Cortex of kidney (tissue), 1 donor: ENCODE measurements at places on chromosomes 12 and 14.

DNA sequence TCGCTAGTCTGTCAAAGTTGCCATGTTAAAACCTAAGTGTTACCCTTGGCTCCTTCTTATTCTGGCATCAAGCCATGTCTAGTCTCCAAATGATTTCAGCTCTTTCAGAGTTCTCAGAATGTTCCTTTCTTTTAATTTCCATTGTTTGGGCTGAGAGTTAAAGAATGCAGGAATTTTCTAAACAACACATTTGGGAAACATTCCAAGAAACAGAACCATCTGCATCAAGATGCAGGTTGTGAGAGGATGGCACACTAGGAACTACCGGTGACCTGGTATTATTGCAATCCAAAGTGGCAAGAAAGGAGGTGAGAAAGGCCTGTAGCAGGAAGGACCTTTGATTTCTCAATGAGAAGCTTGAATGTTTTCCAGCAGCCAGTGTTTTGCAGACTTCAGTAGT is 30.1 kb downstream of the SLC35F4 start:
- DNase-seq = no peak

- no peak for DNase-seq
These were observed 251.6 kb downstream of the NUAK1 start for GRCh38 chr12:105887131-105887530.

DNA sequence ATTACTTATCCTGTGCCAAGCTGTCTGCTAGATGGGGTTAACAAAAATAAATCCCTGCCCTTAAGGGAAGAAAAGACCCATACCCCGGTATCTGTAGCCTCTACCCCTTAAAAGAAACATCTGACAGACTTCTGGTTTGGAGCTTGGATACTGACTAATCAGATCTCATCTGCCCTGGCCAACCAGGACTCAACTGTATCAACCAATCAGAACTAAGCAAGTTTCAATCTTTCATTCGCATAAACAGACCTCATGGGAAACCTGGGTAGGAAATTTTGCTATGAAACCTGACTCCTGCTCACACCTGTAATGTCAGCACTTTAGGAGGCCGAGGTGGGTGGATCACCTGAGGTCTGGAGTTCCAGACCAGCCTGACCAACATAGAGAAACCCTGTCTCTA is 26.4 kb upstream of the PRMT8 start:
- DNase-seq = no peak

DNA sequence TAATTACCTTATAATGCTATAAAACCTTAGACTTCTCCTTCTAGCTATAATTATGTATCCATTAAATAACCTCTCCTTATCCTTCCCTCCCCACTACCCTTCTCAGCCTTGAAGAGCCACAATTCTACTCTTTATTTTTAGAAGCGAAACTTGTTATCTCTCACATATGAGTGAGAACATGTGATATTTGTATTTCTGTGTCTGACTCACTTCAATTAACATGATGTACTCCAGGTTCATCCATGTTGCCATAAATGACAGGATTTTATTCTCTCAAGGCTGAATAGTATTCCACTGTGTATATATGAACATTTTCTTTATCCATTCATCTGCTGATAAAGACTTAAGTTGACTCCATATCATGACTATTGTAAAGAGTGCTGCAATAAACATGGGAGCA is 485.6 kb downstream of the FLRT2 start:
- DNase-seq = no peak

DNA sequence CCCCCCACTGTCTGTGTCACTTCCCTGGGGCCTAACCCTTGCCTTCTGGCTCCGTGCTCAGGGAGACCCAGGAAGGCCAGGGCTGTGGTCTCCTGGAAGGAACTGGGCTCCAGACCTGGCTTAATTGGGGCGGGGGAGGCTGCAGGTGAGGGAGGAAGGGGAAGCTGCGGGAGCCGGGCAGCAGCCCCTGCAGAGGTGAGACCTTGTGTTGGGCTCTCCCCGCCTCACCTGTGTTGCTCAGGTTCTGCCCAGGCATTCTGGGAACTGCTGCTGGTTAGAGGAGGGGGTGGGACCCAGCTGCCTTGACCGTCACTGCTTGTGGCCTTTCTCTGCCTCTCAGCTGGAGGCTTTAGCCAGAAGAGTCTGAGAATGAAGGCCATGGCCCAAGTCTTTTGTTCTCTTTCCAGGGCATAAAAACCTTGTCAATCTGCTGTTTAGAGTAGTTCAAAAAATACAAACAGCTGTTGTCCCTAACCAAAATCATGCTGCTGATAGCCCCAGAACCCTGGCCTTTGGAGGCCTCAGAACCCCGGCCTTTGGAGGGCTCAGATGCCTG is 247.6 kb downstream of the CHST11 start:
- no peak for DNase-seq

DNA sequence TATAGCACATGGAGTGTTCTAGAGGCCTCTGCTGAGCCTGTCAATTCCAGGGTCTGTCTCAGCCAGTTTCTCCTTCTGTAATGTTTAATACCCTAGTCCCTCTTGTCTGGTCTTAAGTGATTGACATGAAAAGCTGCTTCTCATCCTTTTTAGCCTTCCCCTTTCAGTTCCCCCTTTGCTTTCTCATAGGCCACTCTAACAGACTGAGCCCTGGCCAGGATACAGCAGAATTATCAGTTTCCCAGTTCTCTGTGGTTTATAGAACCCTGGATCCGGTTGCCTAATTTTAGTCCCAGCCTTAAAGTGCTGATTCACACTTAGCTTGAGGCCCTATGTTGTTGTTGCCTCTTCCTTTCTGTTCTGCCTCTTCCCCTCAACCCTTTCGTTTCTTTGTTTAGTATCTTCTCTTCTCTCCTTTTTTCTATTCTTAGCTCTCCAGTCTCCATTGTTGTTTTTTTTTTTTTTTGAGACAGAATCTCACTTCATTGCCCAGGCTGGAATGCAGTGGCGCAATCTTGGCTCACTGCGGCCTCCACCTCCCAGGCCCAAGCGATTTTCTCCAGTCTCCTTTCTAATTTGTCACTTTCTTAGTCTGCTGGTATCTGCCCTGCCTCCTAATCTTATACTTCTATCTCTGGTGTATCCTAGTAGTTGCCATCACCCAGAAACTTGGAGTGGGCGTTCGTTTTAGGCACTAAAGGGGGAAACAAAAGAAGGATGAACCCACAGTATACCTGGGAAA is 2.9 kb upstream of the BIN2 start:
- DNase-seq = no peak

DNA sequence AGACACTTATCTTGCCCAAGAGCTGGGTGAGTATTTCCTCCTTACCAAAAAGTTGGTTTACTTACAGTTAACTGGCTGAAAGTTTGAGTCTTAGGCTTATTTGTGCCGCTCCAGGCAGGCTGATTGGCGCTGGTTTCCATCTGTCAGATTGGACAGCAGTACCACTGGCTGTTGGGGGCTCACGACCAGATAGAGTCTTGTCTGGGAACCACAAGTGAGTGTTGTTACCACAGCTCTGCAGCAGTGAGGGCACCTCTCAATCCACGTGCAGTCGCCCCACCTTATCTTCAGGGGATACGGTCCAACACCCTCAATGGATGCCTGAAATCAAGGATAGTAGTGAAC is 58.9 kb downstream of the DDX51 start:
- DNase-seq = no peak

DNA sequence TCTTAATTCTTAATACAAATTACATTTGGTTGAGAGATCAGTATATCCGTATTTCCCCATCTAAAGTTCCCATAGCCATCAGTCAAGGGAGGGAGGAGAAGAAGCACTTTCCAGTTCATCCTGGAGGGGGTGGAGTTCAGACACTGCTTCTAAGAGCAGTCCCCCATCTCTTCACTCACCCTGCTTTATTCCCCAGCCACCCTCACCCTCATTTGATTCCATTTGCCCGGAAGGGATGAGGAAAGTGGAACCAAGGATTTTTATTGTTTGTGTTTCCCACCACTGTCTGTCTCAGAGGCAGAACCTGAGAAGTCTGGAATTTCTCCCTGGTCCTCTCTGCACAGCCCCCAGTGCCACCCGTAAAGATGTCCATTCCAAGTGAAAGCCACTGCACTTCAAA is 134.2 kb upstream of the HIF1A start:
- DNase-seq = no peak

DNA sequence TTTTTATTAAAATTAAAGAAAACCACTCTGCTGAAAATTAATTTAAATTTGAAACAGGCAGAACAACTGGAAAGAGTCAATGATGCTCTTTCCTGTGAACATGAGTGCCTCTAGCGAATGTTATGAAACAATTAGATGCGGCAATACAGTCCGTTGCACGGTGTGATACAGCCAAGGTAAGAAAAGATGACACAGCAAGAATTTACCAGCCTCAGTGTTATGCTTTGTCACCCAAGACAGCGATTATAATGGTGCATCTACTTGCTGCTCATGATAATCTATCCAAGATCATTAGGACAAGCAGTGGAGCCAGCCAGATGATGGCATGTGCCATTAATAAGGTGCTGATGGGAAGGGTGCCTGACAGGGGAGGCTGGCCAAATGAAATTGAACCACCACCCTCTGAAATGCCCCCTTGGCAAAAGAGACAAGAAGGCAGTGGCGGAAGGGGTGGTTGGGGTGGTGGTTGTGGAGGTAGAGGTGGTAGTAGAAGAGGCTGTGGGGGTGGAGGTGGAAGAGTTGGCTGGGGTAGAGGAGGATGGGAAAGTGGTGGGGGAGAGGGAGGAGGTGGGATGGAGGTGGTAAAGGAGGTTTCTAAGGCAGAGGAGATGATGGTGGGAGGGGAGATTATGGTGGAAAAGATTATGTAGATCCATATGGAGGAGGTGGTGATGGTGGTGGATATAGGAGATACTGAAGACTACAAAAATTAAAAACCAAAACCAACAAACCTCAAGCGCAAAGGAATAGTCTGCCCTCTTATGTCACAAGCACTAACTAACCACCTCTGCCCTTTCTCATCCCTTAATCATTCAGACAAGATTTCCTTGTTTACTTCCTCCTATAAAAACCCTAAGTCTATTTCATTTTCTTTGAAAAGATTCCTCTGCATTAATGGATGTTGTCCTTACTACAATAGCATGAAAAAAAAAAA is 4.0 kb upstream of the RESF1 start:
- no peak for DNase-seq

- DNase-seq = no peak
These were observed 270.8 kb upstream of the RGS6 start for GRCh38 chr14:71661441-71661840.

- DNase-seq = no peak
These were observed 9.3 kb downstream of the TPCN1 start for GRCh38 chr12:113230315-113231234.

- DNase-seq = no peak
These were observed 991.6 kb upstream of the TMEM132C start for GRCh38 chr12:127275416-127275815.

- DNase-seq = no peak
These were observed 39.6 kb upstream of the PIK3C2G start for GRCh38 chr12:18221726-18222125.

DNA sequence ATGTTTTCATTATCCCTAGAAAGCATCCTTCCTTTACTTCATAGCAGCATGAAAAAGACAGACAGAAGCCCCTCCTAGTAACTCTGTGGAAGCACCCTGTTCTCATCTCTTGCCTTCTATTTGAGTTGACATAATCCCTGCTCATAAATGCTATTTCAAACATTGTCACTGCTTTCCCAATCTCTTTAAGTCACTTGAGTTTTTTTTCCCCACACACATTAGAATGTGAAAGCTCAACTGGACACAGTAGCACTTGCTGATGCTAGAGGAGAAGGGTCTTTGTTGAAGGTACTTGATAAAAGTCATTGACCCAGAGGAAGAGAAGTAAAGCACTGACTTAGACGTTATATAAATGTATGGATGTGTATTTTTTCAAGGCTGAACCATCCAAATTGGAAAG is 3.0 kb downstream of the E2F7 start:
- no peak for DNase-seq

DNA sequence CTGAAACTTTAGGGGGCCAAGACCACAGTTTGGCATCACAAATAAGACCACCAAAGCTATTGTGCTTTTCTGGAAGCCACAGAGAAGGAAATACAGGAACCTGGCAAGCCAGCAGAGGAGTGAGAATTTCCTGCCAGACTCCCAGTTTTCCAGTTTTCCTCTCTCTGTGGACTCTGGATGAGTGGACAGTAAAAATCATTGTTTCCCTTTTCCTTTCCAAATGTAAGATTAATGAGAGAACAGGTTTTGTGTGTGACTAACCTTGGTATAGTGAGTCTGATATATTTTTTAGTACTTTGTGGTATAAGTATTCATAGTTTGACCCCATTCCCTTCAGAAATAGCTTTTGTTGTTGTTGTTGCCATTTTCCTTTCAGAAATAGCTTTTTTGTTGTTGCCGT is 2.6 kb upstream of the TAC3 start:
- no peak for DNase-seq

DNA sequence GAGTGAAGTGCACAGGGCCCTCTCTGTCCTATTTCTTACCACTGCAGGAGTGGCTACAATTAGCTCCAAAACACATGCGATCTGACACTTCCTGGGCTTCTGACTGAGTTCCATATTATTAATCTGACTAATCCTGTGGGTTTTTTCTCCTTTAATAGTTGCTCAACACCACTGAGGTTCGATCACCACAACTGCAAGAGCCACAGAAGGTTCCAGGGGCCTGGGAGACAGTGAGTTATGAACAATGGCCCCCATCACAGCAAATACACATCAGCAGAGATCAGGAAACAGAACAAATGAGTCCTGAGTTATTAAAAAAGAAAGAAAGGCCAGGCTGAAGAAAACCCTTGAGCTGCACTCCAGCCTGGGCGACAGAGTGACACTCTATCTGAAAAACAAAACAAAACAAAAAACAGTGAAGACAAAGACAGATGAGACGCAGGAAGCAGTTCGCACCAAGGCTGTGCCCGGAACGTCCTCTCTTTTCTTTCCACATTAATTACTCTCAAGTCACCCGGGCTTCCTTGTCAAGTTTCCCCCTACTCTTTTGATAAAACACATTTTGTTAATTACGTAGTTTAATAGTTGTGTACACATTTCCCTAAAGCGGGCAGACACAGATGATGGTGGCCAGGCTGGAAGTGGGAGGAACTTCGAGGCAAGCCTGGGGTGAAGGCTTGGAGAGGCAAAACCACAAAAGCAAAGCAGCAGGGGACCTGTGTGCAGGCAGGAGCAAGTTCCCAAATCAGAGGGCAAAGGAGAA is 42.7 kb downstream of the CDC42BPB start:
- DNase-seq = no peak

DNA sequence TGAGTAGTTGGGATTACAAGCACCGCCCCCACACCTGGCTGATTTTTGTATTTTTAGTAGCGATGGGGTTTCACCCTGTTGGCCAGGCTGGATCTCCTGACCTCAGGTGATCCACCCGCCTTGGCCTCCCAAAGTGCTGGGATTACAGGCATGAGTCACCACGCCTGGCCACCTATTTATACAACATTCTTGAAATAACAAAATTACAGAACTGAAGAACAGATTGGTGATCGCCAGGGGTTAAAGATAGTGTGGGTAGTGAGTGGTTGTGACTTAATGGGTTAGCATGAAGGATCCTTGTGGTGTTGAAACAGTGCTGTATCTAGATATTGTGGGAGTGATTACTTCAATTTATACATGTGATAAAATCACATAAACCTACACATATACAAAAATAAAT is 7.4 kb downstream of the GLIPR1L1 start:
- no peak for DNase-seq

GRCh38 chr14:97273540-97273939 is 476.4 kb downstream of the VRK1 start:
- DNase-seq = no peak

- DNase-seq = no peak
These were observed 53.0 kb downstream of the TRIM9 start for GRCh38 chr14:51041883-51042282.
